Naive thymus-derived CD4-positive, alpha-beta T cell (primary cell): ENCODE measurements at places on chromosomes 6 and 20. TPM values are rescaled to one million over a fixed set of nuclear protein-coding genes. Genes with fewer than 3 reads are reported as not detected.

The LAMA5 gene
- total RNA-seq, result 1.3 TPM

The B3GALT4 gene
- total RNA-seq, result 12.9 TPM

- DNase-seq, result no peak
Measured at GRCh38 chr6:162450358-162450757, 277.2 kb downstream of the PRKN start.

DNA sequence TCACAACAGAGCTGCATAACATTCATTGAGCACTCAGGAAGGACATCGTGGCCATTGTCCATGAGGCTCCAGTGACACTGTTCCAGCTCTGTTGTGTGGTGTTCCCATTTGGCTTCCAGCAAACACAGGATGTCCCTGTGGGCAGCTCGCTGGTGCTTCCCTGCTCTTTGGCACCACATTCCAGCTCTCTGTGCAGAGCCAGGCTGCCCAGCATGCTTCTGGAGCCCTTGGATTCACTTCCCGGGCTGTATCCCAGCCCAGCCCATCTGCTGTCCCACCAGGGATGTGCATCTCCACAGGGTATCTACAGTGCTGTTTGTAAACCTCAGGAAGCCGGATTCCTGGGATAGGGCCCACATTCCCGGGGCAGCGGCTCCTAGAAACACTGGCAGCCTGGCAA lies 57.2 kb downstream of the CTCFL start:
- no peak for DNase-seq

- DNase-seq, result no peak
Measured at GRCh38 chr20:6827472-6827871, 60.0 kb downstream of the BMP2 start.

GRCh38 chr20:25125636-25126035 lies 43.7 kb upstream of the VSX1 start:
- no peak for DNase-seq

GRCh38 chr20:14117768-14118167 lies 122.5 kb downstream of the MACROD2 start:
- no peak for DNase-seq

DNA sequence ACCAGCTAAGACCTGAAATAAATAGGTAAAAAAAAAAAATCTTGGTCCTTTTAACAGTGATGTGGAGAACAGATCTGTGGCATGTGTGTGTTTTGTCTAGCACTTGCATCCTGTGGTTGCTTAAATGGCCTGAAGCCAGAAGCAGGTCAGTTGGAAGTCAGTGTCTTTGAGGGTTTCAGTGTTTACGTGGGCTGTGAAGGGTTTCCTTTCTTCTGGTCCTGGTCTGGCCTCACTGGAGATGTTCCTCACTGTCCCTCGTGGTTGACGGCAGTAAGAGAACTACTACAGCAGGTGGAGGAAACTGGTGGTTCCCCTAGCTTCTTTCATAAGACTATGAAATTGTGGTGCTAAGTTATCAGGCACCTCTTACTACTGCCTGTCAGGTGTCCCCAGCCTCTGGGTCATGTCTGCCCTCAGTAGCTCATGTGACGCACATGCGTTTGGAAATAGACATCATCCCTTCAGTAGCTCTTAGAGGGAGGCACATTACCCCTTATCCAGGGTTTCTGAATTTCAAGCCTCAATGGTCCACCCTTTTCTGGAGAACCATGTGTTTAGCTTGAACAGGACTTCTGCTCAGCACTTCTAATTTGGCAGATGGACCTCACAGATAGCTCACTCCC lies 59.4 kb upstream of the SCP2D1 start:
- no peak for DNase-seq

DNA sequence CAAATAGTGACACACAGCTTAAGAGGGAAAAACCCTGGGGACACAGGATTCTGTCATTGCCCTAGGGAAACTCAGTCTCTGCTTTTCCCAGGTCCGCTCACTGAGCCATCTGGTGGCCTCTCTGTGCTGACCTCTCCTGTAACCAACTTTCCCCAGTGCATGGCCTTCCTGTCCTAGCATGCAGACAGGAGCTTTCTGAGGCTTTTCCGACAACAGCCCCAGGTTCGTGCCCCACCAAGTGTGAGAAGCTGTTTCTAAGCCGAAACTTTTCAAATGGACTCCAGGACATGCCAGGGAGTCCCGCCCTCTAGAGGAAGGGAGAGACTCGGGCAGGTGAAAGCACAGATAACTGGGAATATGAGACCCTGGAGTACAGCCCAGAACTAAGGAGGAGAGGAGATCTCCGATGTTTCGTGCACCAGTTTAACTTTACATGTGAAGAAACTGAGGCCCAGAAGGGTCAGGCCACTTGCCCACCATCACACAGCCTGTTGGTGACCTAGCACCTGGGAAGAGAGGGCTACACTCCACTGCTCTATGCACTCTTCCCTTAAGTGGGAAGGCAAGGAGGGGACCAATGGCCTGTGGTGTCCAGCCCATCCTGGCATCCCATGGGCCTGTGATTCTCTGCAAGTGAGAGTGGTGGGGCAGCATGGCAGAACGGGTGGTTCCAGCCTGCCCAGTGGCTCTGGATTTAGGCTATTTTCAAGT lies 46.2 kb downstream of the RPP40 start:
- no peak for DNase-seq
